ENCODE measurements at places on chromosomes 13 and 19. TPM values are rescaled to one million over a fixed set of nuclear protein-coding genes. Genes with fewer than 3 reads are reported as not detected.

The FREM2 gene
- polyA plus RNA-seq: 2.4 TPM

The PRSS57 gene
- polyA plus RNA-seq: 0.22 TPM

The LHB gene
- not detected for polyA plus RNA-seq

The REX1BD gene
- polyA plus RNA-seq: 50.8 TPM

The SPIB gene
- polyA plus RNA-seq: 0.74 TPM

The HIF3A gene
- 28.6 TPM for polyA plus RNA-seq

The CBY2 gene
- polyA plus RNA-seq: 0.46 TPM

The LRRC25 gene
- 0.78 TPM for polyA plus RNA-seq

The SPC24 gene
- polyA plus RNA-seq: 20.0 TPM

The CYP4F2 gene
- polyA plus RNA-seq: 0.27 TPM

The CCNE1 gene
- 9.6 TPM for polyA plus RNA-seq

The PSMC4 gene
- 88.0 TPM for polyA plus RNA-seq

The CLEC4G gene
- polyA plus RNA-seq: not detected

The CCL25 gene
- 0.47 TPM for polyA plus RNA-seq

The PODNL1 gene
- 1.7 TPM for polyA plus RNA-seq

The LENG9 gene
- polyA plus RNA-seq: 1.1 TPM

The PROZ gene
- 0.20 TPM for polyA plus RNA-seq

The MBD3L3 gene
- polyA plus RNA-seq: not detected

The PRR19 gene
- polyA plus RNA-seq: 1.8 TPM

The TMEM59L gene
- polyA plus RNA-seq: 4.3 TPM

The DPRX gene
- not detected for polyA plus RNA-seq

The POLR1G gene
- polyA plus RNA-seq: 2.6 TPM

The LIG1 gene
- polyA plus RNA-seq: 63.6 TPM

The CPB2 gene
- 0.21 TPM for polyA plus RNA-seq

The ZFP28 gene
- 15.4 TPM for polyA plus RNA-seq

The ATP4A gene
- 0.14 TPM for polyA plus RNA-seq

The KCNC3 gene
- polyA plus RNA-seq: 42.2 TPM

The NOVA2 gene
- polyA plus RNA-seq: 4.8 TPM

The ZNF471 gene
- polyA plus RNA-seq: 28.7 TPM
